ENCODE measurements at places on chromosomes 4 and X. TPM values are rescaled to one million over a fixed set of nuclear protein-coding genes. Genes with fewer than 3 reads are reported as not detected.

- DNase-seq = no peak
Observed at GRCh38 chr4:63566658-63567057, 842.6 kb downstream of the TECRL start.

DNA sequence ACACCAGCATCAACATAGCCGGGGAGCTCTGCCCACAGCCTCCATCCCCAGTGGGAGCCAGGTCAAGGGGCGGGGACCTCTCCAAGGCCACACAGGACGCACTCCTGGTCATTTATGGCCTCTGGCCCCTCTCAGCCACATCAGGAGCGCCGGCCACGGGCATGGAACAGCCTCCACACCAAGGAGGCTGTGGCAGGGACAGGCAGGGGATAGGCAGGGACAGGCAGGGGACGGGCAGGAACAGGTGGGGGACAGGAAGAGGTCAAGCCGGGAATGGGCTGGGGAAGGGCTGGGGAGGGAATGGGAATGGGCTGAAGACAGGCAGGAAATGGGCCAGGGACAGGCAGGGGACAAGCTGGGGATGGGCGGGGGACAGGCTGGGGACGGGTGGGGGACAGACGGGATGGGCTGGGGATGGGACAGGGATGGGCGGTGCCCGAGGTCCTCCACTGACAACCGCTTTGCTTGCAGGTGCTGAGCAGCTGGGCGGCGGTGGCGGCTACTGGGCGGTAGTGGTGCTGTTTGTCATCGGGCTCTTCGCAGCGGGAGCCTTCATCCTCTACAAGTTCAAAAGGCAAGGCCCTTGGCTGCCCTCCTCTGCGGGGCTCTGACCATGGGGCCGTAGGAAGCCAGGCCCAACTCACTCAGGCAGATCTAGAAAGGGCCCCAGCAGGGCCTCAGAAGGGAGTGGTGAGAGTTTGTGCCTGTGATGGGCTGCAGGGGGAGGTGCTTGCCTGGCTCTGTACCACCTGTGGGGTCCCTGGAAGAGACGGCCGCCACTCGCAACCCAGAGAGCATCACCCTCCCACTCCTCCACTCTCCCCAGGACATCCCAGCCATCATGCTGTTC, 205.6 kb downstream of the AFAP1 start:
- no peak for DNase-seq

Gene RBMXL3
- total RNA-seq = not detected

GRCh38 chr4:139515531-139515958, 40.5 kb downstream of the SETD7 start:
- DNase-seq = no peak

GRCh38 chr4:2786794-2787229, 6.1 kb upstream of the SH3BP2 start:
- no peak for DNase-seq

DNA sequence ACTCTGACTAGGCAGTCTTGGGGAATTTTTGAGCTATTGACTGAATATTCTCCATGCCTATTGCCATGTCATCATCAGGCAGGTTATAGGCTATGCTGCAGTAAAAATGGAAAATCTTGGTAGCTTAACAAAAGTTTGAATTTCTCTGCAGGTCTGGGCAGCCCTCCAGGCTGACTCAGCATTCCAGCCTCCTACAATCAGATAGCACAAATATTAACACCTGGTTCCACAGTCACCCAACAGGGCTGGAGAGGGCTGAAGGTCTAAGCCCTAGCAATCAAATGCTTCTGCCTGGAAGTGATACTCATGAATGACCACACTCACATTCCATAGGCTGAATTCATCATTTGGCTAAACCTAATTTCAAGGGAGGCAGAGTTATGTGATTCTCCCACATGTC, 9.6 kb upstream of the PPP3CA start:
- DNase-seq = peak; percentile 86

- no peak for DNase-seq
Observed at GRCh38 chr4:94475794-94476193, 24.1 kb downstream of the PDLIM5 start.

DNA sequence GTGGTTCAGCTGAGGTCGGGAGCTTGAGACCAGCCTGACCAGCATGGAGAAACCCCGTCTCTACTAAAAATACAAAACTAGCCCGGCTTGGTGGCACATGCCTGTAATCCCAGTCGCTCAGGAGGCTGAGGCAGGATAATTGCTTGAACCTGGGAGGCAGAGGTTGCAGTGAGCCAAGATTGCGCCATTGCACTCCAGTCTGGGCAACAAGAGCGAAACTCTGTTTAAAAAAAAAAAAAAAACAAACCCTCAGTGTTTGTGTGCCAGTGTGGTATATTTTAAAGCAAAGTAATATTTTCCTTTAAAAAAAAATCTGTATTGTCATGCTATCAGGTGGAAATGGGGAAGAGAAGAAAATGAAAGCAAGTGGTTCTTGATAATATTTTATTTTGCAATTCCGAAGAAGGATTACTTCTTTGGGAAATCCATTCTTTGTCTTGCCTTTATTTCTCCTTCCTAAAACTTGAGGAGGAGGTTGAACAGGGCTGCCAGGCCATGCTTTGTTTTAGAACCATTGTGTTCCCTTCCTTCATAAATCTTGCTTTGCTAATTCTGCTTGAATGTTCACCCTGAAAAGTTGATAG, 14.4 kb downstream of the ALG13 start:
- no peak for DNase-seq

DNA sequence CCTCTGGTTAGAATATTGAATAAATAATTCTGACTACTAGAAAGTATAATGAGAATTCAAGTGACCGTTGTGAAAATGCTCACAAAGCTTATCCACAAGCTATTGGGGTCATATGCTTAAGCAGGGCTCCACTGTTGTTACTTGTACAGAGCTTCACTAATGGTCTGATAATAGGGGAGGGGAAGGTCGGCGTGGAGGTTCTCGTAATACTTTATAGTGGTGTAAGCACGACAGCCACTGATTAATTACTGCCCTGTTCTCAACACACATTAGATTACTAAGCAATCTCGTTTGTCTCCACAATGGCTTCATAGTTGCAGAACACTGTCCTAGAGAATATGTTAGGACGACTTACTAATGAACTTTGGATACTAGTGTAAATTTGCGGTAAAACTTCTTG, 11.6 kb downstream of the UNC5C start:
- no peak for DNase-seq

GRCh38 chr4:98625399-98625798, 33.0 kb downstream of the TSPAN5 start:
- no peak for DNase-seq

Gene NDNF
- total RNA-seq = 0.32 TPM

Gene SMARCA5
- 50.6 TPM for total RNA-seq

Gene SSX1
- total RNA-seq = not detected

- DNase-seq = no peak
Observed at GRCh38 chrX:97524340-97524739, 640.6 kb downstream of the RPA4 start.

GRCh38 chr4:186979961-186980745, 256.5 kb upstream of the FAT1 start:
- DNase-seq = peak; percentile 42

GRCh38 chr4:108005807-108006206, 16.1 kb downstream of the HADH start:
- no peak for DNase-seq

DNA sequence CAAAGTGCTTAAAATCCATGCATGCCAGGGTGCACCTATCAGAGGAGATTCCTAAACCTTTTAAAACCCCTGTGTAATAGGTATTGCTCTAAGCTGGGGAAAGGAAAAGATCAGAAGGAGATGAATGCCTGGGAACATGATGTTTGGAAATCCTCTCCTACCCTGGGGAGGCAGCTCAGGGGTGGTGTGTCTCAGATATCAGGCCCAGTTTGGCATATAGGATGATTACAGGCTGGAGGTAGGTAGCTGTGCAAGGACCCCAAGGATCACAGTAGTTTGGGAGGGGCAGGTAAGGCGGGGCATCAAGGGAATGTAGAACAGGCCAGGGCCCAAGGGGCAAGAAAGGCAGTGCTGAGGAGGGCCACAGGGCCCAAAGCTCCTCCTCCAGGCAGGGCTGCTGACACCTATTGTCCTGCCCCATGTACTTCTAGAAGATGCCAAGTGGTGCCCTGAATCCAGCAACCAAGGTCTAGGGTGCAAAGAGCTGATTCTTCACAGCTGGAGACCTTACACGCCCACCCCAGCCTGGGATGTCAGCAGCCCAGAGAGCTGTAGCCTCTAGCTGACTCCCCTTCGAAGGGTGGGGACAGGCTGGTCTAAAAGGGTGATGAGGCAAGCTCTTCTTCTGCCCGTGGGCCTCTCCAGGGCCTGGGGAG, 17.6 kb downstream of the SASH3 start:
- DNase-seq = no peak

DNA sequence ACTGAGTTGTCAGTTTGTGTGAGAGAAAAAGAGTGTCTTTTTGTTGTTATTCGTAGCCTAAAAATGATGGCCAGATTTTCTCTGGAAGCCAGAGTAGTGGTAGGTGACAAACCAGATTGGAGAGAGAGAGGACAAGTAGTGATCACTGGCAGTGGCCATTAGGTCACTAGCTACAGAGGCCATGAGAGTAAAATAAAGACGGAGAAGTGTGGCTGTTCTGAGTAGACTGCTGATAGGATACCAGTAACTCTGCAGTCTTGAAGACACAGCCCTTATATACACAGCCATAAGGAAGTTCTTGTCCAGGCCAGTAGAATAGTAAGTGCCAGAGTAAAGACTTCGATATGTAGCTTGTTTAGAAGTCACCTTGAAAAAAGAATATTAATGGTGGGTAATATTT, 7.7 kb downstream of the SLC30A9 start:
- no peak for DNase-seq

- DNase-seq = no peak
Observed at GRCh38 chr4:178027796-178028195, 585.6 kb upstream of the AGA start.

- no peak for DNase-seq
Observed at GRCh38 chr4:94758700-94759399, 1.1 kb downstream of the BMPR1B start.
